ENCODE measurements at places on chromosomes 4 and X. TPM values are rescaled to one million over a fixed set of nuclear protein-coding genes. Genes with fewer than 3 reads are reported as not detected.
A peak's percentile ranks its signal among the peaks of the same experiment; 100 is the strongest.

DNA sequence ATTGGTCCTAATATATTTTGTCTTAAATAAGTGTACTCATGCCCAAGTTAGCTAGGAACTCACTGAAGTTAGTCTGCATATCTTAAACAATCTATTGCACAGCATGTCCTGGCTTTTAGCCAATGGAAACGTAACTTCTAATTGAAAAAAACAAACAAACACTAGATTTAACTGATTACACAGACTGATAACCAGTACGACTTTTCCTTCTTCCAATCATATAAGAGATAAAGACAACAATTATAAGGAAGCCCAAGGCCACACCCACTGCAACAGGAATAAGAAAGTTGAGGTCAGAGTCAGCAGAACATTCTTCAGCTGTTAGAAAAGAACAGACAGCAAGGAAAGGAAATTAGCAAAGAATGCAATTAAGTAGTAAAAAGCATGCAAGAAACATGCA is 40.8 kb downstream of the LAMP2 start:
- no peak for DNase-seq

DNA sequence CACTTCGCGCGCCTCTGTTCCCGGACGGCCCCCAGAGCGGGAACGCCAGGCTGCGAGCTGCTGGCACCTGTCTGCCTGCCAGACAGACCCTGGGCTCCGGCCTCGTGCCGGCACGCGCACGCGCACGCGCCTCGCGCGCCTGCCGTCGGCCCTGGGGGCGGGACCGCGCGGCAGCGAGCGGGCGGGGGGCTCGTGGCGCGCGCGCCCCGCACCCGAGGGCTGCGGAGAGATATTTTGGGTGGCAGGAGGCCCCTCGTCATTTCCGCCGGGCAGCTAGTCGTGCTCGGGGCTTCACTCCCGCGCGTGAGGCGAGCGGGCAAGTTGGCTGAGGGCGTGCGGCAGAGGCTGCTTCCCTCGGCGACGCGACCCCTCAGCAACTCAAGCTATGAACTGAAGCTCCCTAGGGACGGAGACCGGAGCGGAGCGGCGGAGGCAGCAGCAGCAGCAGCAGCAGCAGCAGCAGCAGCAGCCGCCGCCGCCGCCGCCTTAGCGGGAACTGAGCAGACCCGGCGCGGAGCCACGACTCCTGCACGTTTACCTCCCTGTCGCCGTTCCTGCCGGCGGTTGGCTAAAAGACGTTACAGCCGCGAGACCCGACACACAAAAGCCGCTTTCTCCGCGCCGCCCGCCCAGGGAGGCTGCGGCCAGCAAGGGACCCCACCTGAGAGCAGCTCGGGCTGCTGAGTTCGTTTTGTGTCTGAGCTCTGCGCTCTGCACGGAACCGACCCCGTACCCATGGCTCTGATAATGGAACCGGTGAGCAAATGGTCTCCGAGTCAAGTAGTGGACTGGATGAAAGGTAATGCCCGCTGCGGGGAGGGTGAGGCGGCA is at the start of gene CNKSR2:
Gene CNKSR2, plus strand, starts transcription at position 256 of the 831 bp plus-strand sequence. Its CDS starts 480 bp downstream, at position 736.
- peak; percentile 91 for DNase-seq

DNA sequence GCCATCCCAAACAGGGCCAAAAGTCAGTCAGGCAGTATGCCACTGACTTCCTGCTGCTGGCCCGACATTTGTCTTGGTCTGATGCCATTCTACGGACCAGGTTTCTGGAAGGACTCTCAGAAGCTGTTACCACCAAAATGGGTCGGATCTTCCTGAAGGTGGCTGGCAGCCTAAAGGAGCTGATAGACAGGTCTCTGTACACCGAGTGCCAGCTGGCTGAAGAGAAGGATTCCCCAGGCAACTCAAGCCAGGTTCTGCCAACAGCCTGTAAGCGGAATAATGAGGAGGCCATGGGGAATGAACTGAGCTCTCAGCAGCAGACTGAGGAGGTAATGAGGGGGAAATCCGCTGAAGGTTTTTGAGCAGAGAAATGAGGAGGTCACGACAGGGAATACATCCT is 95.7 kb downstream of the RTL9 start:
- DNase-seq: no peak

The IGFBP7 gene
- polyA plus RNA-seq: 249 TPM

DNA sequence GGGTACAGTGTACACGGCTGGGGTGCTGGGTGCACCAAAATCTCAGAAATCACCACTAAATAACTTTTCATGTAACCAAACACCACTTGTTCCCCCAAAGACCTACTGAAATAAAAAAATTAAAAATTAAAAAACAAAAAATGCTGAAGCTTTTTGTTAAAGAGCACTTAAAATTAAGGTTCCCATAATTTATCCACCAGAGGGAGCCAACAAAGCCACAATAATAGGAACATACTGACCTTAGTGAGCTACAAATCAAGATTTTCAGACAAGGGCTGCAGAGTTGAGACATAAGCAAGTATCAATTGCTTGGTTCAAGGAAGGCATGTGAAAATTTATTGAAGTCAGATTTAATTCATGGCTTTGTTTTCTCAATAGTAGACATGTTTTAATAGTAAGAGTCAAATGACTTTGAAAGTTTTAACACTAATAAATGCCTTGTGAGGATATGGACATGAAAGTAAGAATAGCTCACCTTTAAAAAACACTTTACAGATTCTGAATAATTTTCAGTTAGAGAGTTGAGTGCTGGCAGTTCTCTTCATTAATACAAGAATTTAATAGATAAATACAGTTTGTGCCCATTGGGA is 43.0 kb upstream of the SCOC start:
- DNase-seq: no peak

The TXK gene
- polyA plus RNA-seq: 3.3 TPM

DNA sequence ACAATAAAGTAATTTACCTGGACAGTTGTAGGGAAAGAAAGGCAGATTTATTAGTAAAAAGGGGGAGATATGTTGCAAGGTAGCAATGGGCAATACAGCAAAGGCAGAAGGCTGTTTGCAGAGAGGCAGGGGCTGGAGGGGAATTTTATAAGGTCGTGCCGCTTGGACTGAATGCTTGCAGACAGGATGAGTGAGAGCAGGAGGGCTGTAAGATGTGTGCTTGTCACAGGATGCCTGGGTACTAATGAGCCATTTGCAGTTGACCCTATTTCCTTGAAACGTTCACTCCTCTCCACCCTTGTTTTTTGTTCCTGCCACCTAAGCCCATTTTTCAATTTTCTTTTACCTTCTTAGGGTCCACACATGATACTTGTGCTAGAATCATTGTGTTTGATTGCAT is 214.7 kb downstream of the TRAM1L1 start:
- no peak for DNase-seq

DNA sequence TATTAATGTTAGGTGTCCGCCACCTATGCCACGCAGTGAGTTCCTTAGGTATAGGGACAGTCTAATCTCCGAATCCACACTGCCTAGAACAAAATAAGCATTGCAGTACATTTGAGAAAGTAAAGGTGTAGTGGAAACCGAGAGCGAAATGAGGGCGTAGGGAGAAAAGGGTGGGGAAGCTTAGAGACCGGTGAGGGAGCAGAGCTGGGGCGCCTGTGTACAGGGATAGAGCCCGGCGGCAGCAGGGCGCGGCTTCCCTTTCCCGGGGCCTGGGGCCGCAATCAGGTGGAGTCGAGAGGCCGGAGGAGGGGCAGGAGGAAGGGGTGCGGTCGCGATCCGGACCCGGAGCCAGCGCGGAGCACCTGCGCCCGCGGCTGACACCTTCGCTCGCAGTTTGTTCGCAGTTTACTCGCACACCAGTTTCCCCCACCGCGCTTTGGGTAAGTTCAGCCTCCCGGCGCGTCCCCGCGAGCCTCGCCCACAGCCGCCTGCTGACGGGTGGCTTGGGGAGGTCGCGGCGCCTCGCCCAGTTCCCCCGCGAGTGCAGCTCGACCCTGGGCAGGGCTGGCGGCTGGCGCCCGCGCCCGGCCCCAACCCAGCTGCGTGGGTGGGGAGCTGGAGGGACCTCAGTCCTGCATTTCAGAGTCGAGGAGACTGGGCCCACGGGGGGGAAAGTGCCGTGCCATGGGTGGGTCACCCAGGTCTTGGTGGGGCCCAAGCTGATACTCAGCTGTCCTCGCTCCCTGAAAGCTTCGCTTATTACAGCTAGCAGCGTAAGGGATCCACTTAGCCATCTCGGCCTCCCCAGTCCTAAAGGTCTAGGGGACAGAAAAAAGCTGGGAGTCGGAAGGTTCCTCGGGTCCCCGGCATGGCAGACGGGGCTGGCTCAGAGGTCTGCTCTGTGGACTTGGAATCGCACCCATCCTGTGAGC is at the start of gene ANXA3:
Gene ANXA3, plus strand, starts transcription at position 351 of the 932 bp plus-strand sequence. CDS start 2,704 bp downstream, outside the sequence.
- peak; percentile 89 for DNase-seq

DNA sequence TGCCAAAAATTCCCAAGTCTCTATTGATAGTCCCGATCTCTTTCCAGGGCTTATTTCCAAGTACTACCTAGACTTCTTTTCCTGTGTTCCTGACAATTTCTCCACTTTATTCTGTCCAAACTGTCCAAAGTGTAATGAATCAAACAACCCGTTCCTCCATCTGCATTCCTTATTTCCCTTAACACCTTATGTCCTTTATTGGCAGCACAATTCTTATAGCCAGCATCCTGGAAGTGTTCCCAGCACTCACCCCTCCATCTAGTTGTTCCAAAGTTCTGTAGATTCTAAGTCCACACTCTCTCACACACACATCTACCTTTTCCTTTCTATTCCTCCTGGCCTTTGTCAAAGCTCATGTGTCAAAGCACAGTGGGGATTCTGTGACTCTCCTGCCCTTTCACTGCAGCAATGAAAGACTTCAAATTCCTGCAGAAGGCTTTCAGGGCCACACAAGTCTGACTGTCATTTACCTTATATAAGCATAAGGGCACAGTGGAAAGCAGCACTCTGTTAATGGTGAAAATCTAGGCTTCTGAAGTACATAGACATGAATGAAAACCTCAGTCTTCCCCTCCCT is 22.1 kb downstream of the LIMCH1 start:
- no peak for DNase-seq

The LDB2 gene
- polyA plus RNA-seq: 52.2 TPM

The THOC2 gene
- 37.2 TPM for polyA plus RNA-seq

DNA sequence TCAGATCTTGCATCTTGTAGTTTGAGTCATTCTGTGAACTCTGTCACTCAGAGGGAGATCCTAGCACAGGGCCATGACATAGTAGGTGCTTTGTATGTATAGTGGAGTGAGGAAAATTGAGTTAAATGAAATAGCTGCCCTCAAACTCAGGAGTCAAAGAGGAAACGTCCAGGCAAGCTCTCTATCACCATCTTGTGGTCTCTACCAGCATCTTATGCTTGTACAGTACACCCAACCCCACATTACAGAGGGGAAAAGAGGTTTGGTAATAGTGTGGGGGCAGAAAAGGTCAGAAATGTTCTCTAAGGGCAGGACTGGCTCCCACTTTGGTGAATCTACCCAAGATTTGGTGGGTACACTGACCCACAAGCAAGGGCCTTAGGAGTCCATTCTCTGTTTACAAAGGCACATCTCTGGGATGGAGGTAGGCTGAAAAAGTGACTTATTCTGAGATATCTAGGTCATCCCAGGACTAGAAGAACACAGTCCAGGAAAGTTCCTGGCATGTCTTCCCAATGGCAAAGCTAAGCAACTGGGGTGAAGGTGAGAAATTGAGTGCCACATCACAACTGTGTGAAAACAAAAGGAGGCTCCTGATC is 131.8 kb downstream of the OR13H1 start:
- DNase-seq: no peak

DNA sequence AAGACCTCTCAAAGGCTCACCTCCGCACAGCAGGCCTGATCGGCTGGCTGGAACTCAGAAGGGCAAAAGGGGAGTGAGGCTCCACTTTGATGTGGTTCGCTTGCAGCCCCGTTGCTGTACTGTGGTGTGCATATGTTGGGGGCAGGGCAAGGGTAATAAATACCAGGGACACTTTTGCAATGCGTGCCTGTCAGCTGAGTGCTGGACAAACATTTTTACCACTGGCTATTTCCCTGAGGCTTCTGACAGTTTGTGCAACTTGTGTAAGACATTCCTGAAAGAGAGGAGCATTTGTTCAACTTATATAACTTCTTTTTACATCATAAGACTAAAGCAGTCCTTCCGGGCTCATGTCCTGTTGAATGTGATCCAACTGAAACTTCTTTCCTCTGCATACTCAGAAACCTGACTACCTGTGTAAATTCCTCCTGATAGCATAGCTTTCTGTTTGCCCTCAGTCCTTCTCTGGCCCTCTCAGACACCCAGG is 82.3 kb downstream of the SPRY1 start:
- DNase-seq: no peak

- no peak for DNase-seq
Measured at GRCh38 chr4:130092187-130093015, 996.4 kb downstream of the C4orf33 start.

- DNase-seq: no peak
Measured at GRCh38 chr4:152382057-152382785, 153.7 kb downstream of the FBXW7 start.

- no peak for DNase-seq
Measured at GRCh38 chrX:24577091-24577490, 70.1 kb downstream of the PCYT1B start.

DNA sequence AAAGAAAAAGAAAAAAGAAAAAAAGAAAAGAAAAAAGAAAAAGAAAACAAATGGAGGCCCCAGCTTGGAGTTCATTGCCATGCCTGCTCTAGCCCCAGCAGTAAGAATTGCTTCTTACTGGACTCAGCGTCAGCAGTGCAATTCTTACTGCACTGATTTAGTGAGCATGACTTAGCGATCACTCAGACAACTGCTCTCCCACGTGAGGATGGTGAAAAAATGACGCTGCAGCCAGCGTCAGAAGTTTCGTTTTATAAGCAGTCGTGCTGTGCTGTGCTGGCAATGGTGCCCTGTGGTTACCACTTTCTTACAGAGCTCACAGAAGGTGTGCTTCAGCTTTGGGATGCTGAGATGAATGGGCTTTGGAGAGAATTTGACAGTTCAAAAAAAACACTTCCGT is 68.3 kb upstream of the DDX3X start:
- DNase-seq: no peak

GRCh38 chr4:21726255-21726815 is 222.2 kb downstream of the KCNIP4 start:
- DNase-seq: no peak

- no peak for DNase-seq
Measured at GRCh38 chrX:153245288-153245731, 66.2 kb downstream of the MAGEA1 start.

DNA sequence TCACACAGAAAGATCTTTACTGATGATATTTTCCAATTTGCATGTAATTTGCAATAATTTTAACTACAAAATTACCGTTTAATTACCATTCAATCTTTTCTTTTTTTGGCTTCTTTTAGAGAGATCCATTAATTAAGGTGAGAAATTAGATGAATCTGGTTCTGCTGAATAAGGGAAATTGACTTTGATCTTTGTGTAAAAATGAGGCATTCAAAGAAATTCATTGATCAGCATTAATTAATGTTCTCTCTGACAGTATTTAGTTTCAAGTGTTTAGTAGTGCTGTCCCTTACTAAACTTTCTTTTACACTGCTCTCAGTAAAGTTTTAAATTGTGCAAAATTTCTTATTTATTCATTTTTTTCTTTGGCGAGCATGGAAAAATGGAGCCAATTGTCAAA is 97.2 kb upstream of the KCTD8 start:
- DNase-seq: no peak

- no peak for DNase-seq
Measured at GRCh38 chr4:165433529-165433928, 54.7 kb downstream of the CPE start.

All from spleen (tissue), 13 donors.